Myocyte (in vitro differentiated cells): ENCODE measurements at places on chromosomes 5 and 9.
A peak's percentile ranks its signal among the peaks of the same experiment; 100 is the strongest.

- no peak for DNase-seq
These were observed 4.1 kb upstream of the APC start for GRCh38 chr5:112733586-112733985.

DNA sequence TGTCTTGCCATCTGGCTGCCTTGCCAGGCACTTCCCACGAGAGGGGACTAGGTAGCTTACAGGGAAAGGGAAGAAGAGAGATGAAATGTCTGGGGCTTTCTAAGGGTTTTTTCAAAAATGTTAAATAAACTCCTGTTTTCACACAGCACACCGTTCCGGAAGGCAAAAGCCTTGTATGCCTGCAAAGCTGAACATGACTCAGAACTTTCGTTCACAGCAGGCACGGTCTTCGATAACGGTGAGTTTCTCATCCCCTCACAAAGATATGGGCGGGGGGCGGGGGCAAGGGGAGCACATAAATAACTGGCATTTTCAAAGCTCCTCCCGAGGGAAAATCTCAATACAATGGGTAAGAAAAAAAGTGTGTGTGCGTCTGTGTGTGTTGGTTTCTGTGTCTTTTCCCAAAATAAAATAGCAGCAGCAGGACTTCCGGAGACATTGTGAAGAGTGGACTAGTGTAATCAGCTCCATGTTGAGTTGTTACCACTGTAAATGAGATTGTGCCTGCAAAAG is 189.6 kb downstream of the NR3C1 start:
- DNase-seq = no peak

- peak; percentile 97 for DNase-seq
These were observed 4.9 kb downstream of the SH3GLB2 start for GRCh38 chr9:129023036-129023907.

GRCh38 chr5:68196876-68197275 is 18.7 kb upstream of the PIK3R1 start:
- DNase-seq = no peak

DNA sequence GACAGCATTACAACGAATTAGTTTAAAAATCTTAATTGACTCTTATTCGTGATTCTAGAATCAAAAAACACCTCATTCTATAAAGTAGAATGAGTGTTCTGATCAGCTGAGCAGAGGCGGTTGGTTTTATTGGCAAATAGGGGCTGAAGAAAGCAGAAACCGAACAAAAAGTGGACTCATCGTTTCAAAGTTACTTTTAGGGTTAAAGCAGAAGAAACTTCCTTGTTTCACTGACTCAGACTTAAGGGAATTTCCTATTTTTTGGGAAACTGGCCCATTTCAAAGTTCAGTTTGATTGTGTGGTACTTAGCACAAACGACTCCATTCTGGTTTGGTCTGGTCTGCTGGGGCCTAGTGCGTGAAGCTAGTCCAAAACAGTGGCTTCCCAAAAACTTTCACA is 862 bp upstream of the NDUFB6 start:
- DNase-seq = no peak

DNA sequence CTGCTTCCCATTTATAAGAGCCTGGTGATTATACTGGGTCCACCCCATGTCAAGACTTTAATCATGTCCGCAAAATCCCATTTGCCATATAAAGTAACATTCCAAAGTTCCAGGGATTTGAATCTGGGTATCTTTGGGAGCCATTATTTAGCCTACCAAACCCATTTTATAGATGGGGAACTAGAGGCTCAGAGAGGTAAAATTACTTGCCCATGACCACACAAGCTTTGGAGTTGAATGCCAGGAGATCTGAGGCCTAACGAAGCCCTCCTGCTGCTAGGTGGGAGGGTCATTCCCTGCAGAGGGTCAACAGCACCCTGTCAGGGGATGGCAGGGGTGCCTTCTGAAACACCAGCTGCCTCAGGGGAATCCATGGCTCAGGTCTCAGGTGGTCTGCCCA is 13.0 kb upstream of the AKNA start:
- DNase-seq = no peak

- DNase-seq = no peak
These were observed 17.1 kb upstream of the CAST start for GRCh38 chr5:96645091-96645490.

GRCh38 chr5:9313751-9314150 is 232.1 kb downstream of the SEMA5A start:
- DNase-seq = no peak

GRCh38 chr9:38061326-38061977 is 7.6 kb downstream of the SHB start:
- peak; percentile 69 for DNase-seq

- no peak for DNase-seq
These were observed 609.8 kb downstream of the PTPRD start for GRCh38 chr9:10003047-10003446.

- DNase-seq = peak; percentile 17
These were observed 47.4 kb upstream of the ATG10 start for GRCh38 chr5:81924442-81924841.

DNA sequence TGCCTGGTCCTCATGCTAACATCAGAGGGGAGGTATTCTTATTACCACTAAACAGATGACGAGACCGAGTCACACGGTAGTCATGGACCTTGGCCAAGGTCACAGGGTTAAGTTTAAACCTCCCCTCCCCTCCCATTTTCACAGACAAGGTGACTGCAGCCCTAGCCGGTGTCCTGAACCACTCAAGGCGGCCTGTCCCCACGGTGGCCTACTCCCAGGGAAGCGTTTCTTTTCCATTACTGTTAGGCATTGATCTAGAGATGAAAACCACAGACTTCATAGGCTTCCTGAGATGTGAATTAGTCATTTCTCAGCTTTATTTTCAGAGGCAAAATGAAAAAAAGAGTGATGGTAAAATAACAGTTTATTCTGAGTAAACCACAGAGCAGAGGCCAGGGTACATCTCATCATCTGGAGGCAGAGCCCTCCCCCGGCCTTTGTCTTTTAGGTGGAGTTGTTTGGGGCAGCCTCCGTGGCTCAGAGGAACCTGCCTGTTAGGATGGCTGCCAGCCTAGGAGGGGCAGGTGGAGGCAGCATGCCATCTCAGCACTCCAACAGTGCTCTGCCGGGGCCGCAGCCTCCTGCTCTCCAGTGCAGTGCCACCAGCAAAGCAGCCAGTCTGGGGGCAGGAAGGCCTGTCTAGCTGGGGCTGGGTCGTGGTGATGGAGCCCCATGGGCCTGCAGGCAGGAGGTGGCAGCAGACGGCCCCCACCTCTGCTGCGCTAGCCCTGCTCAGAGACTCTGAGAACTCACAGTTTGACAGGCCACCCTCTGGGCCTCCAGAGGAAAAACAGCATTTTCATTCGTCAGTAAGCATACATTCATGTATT is 71.2 kb downstream of the RAPGEF1 start:
- DNase-seq = peak; percentile 63
